Activated gamma-delta T cell (primary cell): ENCODE measurements at places on chromosomes 1 and 21.
A peak's percentile ranks its signal among the peaks of the same experiment; 100 is the strongest.

- no peak for DNase-seq
Observed at GRCh38 chr1:86852782-86853408, 61.0 kb downstream of the SELENOF start.

GRCh38 chr1:160221089-160221488 lies 15.9 kb downstream of the PEA15 start:
- DNase-seq = no peak

- no peak for DNase-seq
Observed at GRCh38 chr1:80929868-80930508, 870.7 kb upstream of the ADGRL2 start.

- DNase-seq = peak; percentile 63
Observed at GRCh38 chr1:228487336-228488124, at the start of gene RNF187. RNF187 (plus strand) TSS chr1:228487382.

DNA sequence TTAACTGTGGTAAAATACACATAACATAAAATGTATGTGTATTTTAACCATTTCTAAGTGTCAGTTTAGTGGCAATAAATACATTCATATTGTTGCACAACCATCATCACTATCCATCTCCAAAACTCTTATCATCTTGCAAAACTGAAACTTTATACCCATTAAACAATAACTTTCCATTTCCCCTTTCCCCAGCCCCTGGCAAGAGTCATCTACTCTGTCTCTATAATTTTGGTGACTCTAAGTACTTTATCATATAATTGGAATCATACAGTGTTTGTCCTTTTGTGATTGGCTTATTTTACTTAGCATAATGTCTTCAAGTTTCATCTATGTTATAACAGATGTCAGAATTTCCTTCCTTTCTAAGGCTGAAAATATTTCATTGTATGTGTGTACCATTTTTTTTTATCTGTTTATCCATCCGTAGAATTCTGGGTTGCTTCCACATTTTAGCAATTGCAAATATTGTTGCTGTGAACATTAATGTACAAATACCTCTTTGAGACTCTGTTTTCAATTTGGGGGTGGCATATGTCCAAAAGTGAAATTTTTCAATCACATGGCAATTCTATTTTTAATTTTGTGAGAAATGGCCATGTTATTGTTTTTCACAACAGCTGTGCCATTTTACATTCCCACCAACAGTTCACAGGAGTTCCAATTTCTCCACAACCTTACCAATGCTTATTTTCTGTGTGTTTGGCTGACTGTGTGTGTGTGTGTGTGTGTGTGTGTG lies 153.9 kb upstream of the GORAB start:
- no peak for DNase-seq

- no peak for DNase-seq
Observed at GRCh38 chr1:233261206-233261605, 34.3 kb downstream of the PCNX2 start.

DNA sequence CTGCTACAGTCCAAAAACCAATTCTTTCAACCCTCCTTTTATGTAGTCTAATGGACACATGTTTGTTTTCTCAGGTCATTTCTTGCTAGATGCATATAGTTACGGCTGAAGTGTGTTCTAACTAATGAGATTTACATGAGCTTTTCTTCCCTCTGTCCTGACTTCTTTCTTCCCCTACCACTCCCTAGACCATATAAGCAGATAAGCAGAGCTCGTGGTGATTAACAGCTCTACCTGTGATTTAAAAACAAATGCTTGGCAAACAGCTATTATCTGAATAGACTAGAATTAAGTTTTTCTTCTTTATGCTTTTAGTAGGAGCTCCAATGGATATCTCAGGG lies 18.6 kb downstream of the KHDRBS1 start:
- DNase-seq = no peak

DNA sequence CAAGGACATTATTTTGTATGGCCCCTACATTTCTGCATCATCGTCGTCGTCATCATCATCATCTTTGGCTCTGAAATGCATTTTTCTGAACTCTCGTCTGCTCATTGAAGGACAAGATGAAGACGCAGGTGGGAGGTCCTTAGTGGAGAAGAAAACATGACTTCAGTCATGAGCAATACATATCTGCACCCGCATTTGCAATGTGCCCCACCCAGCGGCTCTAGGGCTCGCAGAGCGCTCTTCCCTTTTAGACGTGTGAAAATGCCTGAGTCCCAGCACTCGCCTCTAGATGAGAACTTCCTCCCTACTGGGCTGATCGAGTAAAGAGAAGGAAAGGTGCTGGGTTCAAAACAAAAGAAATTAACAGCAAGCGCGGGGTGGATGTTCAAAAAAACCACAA lies 10.1 kb downstream of the C1orf174 start:
- no peak for DNase-seq

DNA sequence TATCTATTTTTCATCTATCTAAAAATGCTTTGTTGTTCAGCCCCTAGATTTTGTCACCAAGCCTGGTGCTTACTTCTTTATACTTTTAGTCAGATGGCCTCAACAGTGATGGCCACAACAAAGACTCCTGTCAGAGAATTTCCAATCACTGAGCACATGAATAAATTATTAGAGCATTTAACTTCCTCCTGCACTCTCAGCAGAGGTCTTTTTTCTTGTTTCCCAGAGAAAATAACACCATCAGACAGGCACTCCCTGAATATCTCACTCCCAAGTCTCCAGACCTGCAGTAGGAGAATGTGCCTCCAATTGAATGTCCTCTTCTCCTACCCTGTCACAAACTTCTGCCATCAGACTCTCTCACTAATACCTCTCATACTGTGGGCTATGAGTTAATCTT lies 616.0 kb upstream of the NR5A2 start:
- DNase-seq = no peak

DNA sequence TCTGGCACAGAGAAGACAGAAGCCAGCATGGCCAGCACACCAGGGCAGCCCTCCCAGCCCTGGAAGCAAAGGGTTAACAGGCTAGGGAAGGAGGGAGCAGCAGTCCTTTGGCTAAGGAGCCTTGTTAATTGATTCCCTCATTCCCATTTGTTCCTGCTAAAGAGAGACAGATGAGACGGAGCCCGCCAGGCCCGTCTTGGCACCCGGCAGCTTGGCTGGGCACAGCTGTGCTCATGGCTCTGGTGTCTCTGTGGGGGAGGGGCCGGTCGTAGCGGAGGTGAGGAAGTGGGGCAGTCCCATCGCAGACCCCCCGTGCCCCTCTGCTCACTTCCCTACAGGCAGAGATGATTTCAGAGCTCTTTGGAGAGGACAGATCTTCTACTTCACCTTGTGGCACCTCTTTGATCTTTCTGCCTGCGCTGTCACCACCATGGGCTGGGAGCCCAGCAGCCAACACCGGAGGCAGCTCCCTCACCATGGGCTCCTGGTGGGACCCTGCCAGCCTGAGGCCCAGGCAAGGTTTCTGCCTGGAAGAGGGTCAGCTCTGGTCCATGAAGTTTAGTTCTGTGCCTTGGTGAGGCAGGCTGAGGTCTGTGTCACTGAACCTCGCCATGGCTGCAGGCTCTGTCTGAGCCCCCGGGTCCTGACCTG lies 38.0 kb downstream of the FOXO6 start:
- DNase-seq = no peak

- DNase-seq = peak; percentile 0
Observed at GRCh38 chr1:125065092-125065820, 3880.5 kb downstream of the SRGAP2C start.

GRCh38 chr1:162335126-162335525 lies 41.5 kb downstream of the SPATA46 start:
- DNase-seq = no peak

GRCh38 chr1:63730211-63730610 lies 43.6 kb upstream of the ROR1 start:
- no peak for DNase-seq

DNA sequence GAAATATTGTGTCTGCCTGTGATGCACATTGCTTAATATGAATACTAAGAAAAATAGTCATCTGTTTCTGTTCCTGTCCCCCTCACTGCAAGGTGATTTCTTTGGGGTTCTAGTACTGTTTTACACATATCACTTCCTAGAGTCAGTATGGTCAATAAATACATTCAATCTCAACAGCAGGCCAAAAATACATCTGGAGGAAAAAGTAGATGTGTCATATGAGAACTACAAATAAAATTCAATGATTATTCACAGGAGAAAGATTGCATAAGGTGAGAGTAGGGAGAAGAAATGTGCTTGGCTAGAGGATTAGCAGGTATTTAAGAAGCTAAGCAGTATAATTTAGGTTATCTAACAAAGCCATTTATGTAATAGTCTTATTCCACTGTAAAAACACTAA lies 45.3 kb upstream of the SAMSN1 start:
- DNase-seq = no peak

GRCh38 chr1:117883616-117884015 lies 45.8 kb downstream of the GDAP2 start:
- no peak for DNase-seq

GRCh38 chr21:37770461-37770860 lies 145.8 kb downstream of the KCNJ6 start:
- DNase-seq = no peak

- DNase-seq = no peak
Observed at GRCh38 chr1:90387805-90388204, 329.3 kb downstream of the BARHL2 start.

DNA sequence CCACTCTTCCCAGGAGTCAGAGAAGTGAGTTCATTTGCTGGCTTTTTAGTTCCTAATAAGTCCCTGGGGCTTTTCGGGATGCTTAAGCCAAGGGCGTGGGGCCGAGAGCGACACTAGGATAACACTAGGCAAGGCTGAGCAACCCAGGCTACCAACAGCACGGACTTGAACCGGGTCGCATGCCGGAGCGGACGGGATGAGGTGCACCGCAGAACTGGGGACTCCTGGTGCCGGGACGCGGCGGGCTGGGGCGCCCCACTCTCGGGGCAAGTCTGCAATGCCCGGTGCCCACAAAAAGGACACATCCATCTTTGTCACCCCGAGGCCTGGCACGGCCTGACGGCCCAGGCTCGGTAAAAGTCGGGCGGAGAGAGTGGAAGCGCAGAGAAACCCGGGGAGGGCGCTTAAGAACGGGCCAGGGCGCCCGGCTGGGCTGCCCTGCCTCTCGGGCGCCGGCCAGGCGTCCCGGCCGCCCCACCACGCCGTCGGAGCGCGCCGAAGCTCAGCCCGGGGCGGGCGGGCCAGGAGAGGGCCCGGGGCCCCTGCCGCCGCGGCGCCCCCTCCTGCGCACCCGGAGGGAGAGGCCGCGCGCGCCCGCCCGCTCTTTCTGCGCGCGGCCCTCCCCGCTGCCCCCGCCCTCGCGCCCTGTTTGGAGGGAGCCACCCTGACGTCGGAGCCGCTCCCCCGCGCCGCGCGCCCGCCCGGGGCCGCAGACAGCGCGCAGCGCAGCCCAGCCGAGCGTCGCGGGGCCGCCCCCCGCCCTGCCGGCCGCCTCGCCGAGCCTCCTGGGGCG lies at the start of gene NBL1:
Gene NBL1 (plus strand): TSS at position 710 of the 793 bp plus-strand sequence. CDS start 10,720 bp downstream, outside the sequence.
- DNase-seq = peak; percentile 44

DNA sequence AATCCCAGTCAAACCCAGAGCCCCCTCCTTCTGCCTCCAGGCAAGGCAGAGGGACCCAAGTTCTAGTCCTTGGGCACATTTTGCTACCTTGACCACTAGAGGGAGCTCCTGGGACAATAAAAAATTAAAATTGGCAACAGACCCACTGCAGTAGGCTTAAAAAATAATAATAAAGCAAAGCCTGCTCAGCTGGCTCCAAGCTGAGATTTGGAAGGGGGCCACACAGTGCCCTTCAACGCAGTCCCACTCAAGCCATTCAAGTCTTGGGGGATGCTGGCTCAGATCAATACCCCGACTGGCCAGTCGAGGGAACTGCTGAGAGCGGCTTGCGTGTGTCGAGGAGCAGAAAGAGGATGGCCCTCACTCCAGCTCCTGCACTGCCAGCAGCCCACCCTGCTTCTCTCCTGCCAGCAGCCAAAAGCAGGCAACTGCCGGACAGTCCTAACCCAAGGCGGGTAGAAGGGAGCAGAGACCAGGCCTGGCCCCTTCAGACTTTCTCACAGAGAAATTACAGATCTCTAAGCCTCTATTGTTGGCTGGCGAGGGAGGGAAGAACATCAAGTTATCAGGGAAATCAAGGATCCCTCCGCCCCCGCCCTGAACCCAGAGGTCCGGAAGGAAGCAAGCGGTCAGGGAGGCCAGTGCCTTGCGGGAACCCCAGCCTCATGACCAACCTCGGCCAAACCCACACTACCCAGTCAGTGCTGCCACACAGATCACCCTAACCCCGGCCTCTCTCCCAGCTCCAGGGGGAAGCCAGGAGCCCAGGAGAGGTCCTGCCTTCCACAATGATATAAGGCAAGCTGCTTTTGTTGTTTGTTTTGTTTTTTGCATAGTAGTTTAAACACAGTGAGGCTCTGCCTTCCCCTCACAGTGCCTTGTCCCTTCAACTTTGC lies 4.9 kb upstream of the ALDH4A1 start:
- no peak for DNase-seq

- no peak for DNase-seq
Observed at GRCh38 chr1:55081905-55082296, 42.6 kb downstream of the PCSK9 start.

- DNase-seq = no peak
Observed at GRCh38 chr1:8777867-8778266, 39.6 kb downstream of the RERE start.

DNA sequence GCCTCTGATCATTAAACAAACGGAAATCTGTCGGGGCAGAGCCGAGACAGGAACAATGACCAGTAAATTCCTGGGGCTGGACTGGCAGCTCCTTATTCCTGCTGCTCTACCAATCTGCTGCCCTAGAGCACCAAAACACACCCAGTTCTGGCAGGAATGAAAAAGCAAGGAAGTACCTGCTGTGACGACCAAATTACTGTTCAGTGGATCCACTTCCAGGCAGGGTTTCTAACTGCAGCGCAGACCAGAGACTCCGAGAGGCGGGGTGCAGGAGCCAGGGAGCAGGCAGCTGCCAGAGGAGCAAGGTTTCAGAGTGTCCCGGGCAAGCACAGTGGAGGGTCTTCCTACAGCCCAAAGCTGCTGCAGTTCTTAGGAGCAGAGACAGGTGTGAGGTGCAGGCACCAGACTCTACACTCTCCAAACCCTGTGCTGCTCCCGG lies 32.4 kb downstream of the KANK4 start:
- no peak for DNase-seq

DNA sequence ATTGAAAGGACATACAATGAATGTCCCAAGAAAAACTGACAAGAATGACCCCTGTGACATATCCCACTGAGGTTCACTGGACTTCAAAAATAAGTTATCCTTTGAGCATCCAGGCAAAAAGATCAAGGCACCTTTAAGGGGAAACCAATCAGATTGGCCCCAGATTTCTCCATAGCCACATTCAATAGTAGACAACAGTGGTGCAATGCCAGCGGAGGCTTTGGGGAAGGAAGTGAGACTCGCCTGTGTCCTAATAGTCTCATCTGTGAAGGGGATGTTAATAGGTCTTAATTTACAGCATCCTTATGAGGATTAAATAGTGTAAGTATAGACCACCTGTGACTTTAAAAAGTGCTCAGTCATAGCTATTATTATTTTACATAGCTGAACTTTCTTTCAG lies 21.5 kb downstream of the RPL5 start:
- no peak for DNase-seq

GRCh38 chr1:48744032-48744431 lies 32.7 kb downstream of the BEND5 start:
- no peak for DNase-seq

- DNase-seq = no peak
Observed at GRCh38 chr21:44686000-44686781, 4.2 kb upstream of the KRTAP12-1 start.
